ENCODE measurements at places on chromosomes 1 and 21. TPM values are rescaled to one million over a fixed set of nuclear protein-coding genes. Genes with fewer than 3 reads are reported as not detected.

DMRTA2 gene
- under 0.01 TPM for total RNA-seq

PGLYRP3 gene
- total RNA-seq = not detected

TDRD5 gene
- total RNA-seq = 0.09 TPM

AMY1B gene
- total RNA-seq = not detected

WNT9A gene
- 0.26 TPM for total RNA-seq

PLEKHA6 gene
- total RNA-seq = 0.43 TPM

OR2L8 gene
- total RNA-seq = not detected

EPHA2 gene
- 65.6 TPM for total RNA-seq

CIART gene
- 2.0 TPM for total RNA-seq

PDC gene
- total RNA-seq = not detected

PRRX1 gene
- total RNA-seq = 1.3 TPM

KIRREL1 gene
- total RNA-seq = 17.7 TPM

CDK18 gene
- 0.11 TPM for total RNA-seq

All from dermis lymphatic vessel endothelial cell (primary cell).